ENCODE measurements at places on chromosomes 1 and 21.
A peak's percentile ranks its signal among the peaks of the same experiment; 100 is the strongest.

DNA sequence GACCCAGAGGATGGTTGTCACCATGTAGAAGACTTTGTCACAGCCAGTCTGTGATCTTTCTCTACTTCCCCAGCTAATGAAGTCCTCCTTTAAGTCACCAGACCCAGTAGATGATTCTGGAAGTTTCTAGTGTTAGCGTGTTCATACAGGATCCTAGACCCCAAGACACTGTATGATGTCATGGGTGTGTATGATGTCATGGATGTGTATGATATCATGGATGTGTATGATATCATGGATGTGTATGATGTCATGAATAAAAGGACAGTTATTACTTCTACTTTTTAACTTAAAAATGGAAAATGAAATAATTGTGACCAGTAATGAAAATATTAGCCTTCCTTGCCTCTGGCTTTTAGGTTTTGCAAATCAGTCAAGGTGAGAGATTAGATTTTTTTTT, 260.0 kb downstream of the FMN2 start:
- DNase-seq, result no peak

DNA sequence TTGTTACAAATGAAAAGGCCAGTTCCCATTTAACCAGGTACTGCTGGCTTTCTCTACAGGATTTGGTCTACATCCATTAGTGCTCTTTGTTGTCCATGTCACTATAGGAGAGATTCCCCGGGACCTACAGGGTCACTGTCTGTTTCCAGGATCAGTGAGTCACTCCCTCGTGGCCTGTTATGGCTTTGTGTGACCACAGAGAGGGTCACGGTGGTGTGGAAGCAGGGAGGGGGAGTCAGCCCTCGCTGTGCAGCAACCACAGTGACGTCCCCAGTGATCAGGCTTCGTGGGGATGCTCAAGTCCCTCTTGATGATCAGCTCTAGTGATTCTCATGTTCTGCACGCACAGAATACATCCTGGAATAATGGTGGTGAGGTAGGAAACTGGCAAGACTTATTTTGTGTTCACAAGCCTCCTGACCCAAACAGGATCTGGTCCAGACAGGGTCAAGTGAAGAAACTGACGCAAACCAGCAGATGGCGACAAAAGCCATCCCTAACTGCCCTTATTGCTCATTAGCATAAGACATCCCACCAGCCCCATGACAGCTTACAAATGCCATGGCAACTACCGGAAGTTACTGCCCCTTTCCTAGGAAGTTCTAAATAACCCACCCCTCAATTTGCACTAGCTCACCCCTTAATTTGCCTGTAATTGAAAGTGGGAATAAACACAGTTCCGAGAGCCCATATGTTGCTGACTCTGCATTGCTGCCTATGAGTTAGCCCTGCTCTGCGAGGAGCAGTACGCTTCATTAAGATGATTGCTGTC, 98.5 kb downstream of the DISC1 start:
- DNase-seq, result peak; percentile 31

DNA sequence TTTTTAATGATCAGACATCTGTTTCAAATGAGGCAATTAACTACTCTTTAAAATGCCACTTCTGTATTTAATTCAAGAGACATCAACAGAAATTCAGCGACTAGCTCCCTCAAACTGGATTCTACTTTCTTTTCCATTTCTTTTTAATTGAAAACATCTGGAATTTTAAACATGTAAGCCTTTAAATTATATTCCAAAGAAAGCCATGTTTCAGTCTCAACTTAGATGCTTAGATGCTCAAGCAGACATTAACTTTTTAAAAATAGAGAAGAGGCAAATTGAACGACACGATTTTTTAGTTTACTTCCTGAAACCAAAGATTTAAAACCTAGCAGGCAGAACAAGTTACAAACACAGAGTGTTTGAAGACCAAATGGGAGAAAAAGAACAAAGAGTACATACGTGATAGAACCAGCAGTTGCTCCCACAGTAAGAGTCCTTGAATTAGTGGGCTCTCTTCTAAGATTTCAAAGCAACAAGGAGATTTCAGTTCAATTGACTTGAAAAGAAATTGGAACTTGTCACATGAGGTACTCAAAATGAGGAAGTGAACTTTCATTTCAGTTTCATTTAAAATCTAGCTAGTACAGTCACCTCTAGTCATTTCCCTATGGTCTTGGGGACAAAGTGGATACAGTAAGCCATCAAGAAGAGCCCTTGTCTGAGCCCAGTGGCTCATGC, at the start of gene CTSS:
TSS of gene CTSS (minus strand) at position 483 of the 681 bp plus-strand sequence. CDS start 1,015 bp downstream, outside the sequence.
- DNase-seq, result peak; percentile 13

DNA sequence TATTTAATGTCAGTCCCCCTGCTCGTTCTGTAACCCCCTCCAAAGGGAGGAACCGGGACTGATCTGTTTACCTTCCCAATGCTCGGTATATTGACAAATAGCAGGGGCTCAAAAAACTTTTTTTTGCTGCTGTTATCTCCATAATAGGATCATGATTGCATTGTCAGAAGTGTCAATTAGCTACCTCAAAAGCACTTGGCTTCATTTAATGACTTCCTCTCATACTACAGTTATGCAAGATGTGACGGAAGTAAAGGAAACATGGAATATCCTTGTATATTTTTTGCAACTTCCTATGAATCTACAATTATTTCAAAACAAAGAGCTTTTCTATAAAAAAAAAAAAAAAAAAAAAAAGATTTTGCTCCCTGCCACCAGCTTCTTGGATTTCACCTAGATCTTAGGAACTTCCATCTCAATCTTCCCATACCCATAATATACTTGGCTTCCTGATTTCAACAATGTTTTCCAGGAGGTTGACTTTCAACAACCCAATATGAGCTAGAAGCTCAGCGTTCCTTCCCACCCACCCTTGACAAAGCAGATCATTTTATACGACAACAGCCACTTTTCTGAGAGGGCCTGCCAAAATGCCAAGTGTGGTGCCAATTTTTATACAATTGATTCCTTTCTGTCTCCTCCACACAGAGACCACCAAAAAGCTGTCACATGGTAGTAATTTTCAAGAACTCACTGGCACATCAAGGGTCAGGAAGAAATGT, 71.7 kb downstream of the SETD4 start:
- no peak for DNase-seq

DNA sequence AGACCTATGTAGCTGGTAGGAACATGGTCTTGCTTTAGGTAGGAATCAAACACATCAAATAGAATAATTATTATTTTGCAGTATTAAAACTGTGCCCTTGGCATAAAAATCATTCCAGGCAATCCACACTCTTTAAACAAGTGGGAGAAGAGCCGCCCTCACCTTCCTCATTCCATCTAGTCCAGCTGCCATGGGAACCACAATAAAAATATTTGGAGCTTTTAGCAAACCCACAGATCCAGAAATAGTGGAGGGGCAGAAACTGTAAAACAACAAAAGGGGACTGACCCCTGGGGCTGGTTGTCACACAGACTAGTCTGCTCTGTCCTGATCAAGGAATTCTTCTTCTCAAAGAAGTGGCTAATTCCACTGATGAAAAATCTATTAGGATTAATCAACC, 61.6 kb downstream of the PTPRC start:
- DNase-seq, result no peak

DNA sequence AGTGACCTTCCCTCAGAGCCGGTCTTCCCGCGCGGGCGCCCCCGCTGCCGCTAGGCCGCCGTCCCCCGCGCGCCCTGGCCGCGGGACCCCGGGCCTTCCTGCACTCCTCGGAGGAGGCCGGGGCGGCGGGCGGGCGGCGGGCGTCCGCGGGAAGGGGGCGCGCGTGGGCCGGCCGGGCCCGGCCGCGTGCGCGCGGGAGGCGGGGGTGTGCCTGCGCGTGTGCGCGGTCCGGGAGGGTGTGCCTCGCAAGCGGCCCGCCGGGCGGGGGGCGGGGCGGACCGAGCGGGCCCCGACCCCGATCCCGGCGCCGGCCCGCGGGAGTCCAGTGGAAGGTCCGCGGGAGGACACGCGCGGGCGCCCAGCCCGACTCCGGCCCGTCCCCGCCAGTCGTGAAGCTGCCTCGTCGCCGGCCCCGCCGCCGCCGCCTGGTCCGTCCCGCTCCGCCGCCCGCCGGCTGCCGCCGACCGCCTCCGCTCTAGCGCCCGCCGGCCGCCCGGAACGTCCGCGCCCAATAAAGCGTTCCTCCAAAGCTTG, 438 bp downstream of the MRPS6 start:
- peak; percentile 61 for DNase-seq

- peak; percentile 56 for DNase-seq
Observed at GRCh38 chr1:18955441-18956192, 859 bp downstream of the IFFO2 start.

DNA sequence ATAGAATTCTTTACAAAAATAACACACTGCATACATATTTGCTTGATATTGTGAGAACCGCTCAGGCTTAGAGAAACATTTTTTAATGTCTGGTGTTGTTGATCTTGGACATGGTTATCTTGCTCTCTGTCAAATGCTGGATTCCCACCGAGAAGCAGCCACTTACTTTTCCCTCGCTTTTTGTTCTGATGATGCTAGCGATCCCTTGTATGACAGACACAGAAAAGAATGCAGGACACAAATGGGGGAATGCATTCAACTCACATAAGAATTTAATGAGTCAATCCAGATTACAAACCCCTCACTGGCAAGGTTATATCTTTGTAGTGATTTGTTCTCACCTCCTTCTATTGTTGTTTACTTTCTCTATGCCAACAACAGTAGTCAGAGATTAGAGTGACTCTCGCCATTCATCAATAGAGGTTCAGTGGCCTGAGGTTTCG, 76.8 kb upstream of the AKT3 start:
- no peak for DNase-seq

DNA sequence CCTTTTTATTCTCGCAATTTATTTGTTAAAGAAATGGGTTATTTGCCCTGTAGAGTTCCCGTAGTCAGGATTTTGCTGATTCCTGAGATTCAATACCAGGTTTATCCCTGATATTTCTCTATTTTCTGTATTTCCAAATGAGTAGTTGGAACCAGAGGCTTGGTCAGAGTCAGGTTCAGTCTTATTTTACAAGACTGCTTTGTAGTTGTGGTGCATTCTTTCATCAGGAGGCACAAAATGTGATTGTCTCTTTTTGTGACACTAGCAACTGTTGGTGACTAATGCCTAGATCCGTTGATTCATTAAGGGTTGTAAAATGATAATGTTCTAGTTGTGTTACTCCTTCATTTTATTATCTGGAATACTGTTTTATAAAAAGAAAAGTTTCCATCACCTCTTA, 95.5 kb upstream of the TPTE start:
- DNase-seq, result no peak

GRCh38 chr1:42146626-42147320, 6.4 kb upstream of the GUCA2B start:
- peak; percentile 55 for DNase-seq

GRCh38 chr1:20080441-20081352, 10.7 kb downstream of the PLA2G5 start:
- peak; percentile 6 for DNase-seq

- DNase-seq, result no peak
Observed at GRCh38 chr1:65177457-65177856, 29.5 kb downstream of the AK4 start.

GRCh38 chr1:207981976-207982375, 71.1 kb upstream of the CD34 start:
- DNase-seq, result no peak

GRCh38 chr1:44266400-44267344, 53.4 kb downstream of the DMAP1 start:
- DNase-seq, result no peak

All from CD4-positive, alpha-beta T cell treated with Interleukin-1 beta for 1 hour (primary cell).